ENCODE measurements at places on chromosomes 1 and 21.

DNA sequence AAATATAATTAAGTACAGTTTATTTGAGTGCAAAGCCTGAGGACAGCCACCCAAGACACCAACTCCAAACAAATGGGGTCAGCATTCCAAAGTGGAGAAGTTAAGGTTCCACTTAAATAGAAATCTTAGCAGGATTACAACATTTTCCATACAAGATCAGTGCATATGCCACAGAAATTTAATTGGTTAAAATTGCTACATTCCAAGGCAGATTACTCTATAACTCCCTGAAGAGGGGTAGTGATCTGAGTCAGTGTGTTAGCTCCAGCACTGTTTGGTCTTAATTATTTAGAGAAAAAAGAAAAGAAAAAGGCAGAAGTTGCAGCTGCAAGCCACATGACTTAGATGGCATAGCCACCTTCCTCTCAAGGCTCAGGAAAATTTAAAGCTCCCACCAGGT is 297.5 kb downstream of the HHIPL2 start:
- no peak for DNase-seq

DNA sequence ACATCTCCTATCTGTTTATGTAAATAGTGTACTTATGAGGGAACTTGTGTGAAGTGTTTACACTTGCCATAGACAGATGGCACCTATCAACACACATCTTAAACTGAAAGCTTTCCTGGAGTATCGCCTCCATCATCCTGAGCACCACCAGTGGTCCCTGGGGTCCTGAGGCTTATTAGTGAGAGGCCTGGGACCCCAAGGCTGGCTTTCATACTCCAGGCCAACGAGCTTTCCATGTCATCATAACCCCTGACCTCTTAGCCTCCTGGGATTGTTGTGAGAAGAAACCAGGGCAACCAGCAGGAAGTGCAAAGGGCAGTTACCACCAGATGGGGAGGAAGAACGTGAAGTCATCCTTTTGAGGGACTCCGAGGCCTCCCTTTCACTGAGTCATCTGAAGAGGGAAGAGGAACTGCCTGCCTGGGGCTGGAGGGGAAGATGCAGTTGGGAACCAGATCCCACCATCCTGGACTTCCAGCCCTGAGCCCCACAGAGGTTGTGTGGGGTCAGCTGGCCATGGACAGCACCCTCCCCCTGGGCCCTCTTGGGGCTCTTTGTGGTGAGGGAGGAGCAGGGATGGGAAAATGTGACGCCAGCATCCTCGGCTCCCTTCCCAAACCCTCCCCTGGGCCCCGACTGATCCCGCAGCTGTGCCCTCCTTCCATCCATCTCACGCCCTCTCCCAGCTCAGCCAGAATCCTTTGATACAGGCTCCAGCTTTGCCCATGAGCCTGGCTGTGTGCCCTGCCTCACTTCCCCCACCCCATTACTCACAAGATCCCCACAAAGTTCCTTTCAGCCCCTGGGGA is 5.8 kb downstream of the INKA2 start:
- DNase-seq, result peak; percentile 90

DNA sequence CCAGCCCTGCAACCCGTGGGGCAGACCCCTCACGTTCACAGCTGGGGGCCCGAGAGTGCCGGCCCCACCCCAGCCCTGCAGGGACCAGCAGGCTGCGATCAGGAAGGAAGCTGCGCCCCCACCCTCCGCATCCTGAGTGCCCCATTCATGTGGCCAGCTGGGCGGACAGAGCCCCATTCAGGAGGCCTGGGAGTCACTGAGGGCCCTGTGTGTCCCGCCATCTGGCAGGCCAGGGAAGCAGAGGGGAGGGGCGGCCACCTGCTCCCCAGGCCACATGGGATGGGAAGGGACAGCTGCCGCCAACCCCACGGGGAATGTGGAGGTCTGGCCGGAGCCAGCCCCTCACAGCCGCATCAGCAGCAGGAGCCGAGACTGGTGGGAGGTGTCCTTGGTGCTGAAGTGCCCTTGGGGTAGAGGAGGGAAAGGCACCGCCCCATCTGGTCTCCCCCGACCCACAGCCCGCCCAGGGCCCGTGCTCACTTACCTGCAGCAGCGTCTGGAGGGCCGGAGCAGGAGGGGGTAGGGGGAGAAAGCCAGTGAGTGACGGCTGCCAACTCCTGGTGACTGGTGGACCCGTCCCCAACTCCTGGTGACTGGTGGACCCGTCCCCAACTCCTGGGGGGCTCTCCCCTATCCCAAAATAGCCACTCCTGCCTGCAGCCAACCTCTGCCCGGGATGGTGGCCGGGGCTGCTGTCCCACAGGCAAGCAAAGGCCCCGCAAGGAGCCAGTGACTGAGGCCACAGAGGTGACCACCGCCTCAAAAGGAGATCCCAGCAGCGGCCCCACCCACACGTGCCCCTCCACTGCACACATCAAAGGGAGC is 8.7 kb downstream of the ACAP3 start:
- DNase-seq, result no peak

DNA sequence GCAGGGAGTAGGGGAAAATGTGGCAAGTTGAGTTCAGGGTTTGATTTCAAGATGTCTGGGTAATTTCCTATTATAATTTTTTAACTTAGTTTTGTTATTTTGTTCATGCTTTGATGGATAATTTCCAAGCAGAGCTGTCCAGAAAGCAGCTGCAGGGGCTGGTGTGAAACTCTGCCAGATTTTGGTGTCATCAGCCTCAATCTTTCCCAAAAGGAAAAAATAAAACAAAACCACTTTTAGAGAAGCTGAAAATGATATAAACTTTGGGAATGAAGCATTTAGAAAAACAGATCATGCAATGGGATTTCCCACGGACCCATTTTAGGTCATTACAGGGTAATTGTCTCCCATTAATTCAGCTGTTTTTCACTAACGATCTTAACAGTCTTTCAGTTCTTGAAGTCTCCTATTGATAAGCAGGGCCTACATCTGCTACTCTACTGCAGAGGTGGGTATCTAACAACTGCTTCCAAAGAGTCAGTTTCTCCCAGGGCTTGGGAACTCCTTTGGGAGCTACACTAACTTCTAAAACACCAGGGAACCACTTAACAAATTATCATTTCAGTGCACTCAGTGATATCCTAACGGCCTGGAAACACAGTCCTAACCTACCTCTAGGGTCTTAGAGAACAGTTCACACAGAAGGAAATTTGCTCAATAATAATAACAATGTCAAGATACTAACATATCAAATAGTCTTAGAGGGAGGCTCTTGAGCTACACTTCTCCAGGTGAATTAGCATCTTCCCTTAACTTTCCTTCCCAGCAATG is 12.3 kb downstream of the ZNF436 start:
- no peak for DNase-seq

GRCh38 chr1:72207059-72207458 is 75.3 kb downstream of the NEGR1 start:
- DNase-seq, result no peak

DNA sequence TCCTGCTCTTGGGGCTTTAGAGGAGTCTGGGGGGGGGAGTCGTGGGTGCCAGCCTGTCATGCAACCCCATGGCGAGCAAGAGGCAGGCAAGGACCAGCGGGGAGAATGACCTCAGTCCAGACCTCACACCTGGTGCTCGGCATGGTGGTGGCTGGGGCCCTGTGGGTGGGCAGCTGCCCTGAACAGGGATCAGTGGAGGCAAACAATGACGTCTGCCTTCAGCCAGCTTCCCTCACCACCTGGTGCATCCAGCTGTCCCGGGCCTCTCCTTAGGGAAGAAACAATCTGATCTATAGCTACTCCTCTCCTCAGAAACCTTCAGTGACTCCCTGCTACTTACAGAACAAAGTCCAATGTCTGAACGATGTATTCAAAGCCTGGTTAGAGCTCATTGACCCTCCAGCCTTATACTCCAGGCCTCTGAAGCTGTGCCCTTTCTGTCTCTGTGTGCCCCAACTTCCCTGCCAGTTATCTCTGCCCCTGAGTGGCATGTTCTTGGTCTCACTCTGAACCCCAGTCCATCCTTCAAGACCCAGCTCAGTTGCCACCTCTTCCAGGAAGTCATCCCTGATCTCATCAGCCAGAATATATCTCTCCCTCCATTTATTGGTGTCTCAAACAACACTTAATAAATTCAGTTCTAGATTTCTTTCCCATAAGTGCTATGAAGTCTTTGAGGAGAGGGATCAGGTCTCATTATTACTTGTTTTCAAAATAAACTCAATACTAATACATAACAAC is 6.6 kb downstream of the PADI2 start:
- no peak for DNase-seq

DNA sequence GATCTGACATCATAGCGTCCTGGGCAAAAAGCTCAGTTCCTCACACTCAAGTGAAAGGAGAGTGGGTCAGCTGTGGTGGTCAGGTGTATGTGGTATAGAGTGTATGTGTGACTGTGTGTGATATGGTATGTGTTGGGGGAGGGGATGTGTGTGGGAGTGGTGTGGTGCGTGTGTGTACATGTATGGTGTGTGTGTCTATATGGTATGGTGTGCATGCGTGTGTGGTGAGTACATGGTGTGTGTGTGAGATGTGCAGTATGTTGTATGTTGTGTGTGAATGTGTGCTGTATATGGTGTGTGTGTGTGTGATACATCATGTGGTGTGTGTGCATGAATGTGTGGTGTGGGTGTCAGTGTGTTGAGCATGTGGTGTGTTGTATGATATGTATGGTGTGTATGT is 20.9 kb downstream of the FAM3B start:
- no peak for DNase-seq

DNA sequence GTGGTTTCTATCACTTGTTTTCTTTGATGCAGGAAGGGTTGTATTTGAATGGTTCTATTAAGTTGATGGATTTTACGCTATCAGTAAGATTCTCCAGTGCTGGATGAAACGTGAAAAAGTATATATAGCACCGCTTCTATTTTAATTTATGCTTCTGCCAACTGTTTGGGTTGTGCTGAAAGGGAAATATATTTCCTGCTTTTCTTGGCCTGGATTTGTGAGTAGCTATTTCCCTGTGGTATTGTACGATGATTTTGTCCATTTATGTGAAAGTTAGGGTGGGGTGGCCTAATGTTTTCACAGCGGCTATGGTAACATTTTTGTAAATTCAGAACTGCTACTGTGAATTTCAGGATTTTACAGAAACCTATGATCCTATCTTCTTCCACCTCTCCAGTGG is 322 bp downstream of the C1orf162 start:
- DNase-seq, result no peak

DNA sequence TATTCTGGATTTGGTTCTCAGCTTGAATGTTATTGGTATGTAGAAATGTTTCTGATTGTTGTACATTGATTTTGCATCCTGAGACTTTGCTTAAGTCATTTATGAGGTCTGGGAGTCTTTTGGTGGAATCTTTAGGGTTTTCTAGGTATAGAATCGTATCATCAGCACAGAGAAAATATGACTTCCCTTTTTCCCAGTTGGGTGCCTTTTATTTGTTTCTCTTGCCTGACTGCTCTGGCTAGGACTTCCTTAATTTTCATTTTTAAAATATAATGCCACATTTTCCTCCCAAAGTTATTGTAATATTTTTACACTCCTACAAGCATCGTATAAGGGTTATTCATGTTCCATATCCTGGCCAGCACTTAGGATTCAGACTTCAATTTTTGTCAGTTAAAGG is 111.1 kb downstream of the FNBP1L start:
- DNase-seq, result no peak

- DNase-seq, result no peak
Measured at GRCh38 chr1:55214934-55215193, 300 bp downstream of the USP24 start.

GRCh38 chr21:44508426-44508710 is 31.6 kb downstream of the KRTAP10-1 start:
- DNase-seq, result no peak

DNA sequence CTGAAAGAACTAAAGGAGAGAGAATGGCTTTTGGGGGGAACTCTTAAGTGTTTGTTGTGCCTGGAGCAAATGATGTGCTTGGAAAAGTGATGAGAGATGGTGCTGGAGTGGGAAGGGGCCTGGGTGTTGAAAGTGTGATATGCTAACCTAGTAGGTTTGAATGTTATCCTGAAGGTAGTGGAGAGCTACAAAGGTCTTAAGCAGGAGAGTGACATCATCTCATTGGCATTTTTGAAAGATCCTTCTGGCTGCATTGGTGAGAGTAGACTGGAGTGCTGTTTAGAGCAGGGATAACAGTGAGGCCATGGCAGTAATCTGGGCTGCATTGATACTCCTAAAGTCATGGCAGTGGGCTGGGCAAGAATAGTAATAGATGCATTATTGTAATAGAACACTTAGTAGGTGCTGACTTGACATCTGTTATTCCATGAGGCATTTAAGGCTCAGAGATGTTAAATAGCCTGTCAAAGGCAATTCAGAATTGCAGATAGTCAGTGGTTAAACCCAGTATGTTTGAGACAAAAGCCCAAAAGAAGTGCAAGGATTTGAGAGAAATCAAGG is 44.5 kb downstream of the MDM4 start:
- DNase-seq, result no peak

DNA sequence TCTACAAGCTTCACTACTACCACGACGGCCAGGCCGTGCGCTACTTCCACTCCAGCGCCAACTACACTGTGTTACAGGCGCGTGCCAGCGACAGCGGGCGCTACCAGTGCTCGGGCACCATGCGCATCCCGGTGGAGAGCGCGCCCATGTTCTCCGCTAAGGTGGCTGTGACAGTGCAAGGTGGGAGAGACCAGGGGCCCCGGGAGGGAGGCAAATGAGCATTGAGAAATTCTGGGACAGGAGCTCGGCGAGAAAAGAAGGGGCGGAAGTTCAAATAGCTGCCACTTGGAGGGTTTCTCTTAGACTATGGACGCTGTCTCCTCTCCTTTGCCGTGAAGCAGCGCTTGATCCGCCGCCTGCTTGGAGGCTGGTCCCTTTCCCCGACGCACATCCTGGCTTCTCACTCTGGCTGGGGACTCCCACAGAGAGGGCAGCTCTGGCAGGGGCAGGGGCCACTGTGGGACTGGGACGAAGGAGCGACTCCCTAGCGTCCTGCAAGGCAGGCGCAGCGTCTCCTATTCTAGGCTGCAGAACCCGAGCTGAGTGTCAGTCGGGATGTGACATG is 4.6 kb downstream of the FCRLB start:
- DNase-seq, result no peak

- DNase-seq, result no peak
Measured at GRCh38 chr1:112704391-112704933, 2.5 kb downstream of the RHOC start.

DNA sequence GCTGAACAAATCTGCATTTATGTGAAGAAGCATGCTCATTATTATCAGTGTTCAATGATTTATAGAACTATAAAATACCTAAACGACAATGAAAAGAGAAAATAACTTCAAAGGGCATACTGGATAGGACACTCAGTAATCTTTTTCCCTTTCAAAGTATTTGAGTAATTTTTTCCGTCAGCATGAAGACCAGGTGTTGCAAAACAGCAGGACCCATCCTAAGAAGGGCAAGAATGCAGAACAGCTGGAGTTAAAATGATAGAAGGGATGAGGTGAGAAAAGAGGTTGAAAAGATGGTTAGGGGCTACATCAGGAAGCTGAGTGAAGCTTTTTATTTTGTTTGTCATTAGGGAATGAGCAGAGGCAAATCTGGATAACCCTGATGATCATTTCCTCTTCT is 7.1 kb upstream of the RGS18 start:
- no peak for DNase-seq

- no peak for DNase-seq
Measured at GRCh38 chr1:16230744-16231143, 6.2 kb downstream of the CPLANE2 start.

GRCh38 chr21:43193651-43194302 is 25.0 kb downstream of the CRYAA start:
- peak; percentile 58 for DNase-seq

- DNase-seq, result no peak
Measured at GRCh38 chr1:232262991-232263390, 366.9 kb downstream of the SIPA1L2 start.

GRCh38 chr1:225962440-225962975 is 21.5 kb upstream of the LEFTY2 start:
- no peak for DNase-seq

Measured in HFF-Myc (cell line).